SK-N-DZ (cell line): ENCODE measurements at places on chromosomes 5 and 9.
A peak's percentile ranks its signal among the peaks of the same experiment; 100 is the strongest.

DNA sequence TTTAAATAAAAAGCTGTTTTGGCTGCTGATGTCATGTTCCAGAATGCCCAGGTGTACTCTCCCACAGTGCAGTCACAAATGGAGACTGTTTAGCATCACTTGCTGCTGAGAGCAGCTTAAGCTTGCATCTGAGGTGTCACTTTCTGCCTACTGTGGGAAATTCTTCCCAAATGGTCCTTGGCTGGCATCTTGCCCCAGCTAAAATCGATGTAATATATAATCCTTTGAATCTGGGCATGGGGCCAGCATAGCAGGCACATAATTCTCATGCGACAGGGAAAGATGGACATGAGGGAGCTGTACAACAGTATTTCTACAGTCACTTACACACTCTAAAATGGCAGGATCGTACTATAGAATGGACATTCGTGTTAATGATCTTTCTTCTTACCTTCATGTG, 144.3 kb downstream of the MACIR start:
- no peak for DNase-seq

- no peak for DNase-seq
Observed at GRCh38 chr9:126709241-126709640, 95.5 kb downstream of the LMX1B start.

- peak; percentile 67 for DNase-seq
Observed at GRCh38 chr9:137304383-137305059, 2.5 kb upstream of the NRARP start.

GRCh38 chr5:98416541-98416940, 356.9 kb upstream of the RGMB start:
- DNase-seq, result no peak
